ENCODE measurements at places on chromosomes 13 and 19.

- DNase-seq = no peak
Measured at GRCh38 chr13:47798194-47798593, 202.9 kb downstream of the SUCLA2 start.

DNA sequence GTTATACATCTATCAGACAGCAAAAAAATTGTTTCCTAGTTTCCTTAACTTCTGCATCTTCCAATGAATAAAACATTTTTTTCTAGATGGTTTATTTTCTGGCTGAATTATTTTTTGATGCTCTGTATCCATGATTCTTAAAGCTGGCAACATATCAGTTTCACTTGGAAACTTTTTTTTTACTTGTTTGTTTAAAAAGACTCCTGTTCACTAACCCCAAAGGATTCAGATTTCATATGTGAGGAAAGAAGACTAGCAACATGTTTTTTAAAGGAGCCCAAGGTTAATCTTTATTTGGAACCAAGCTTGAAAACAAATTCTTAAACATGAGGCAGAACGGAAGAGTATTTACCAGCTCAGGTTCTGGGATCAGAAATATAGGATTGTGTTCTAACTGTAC lies 632.3 kb downstream of the SLITRK6 start:
- DNase-seq = peak; percentile 55

DNA sequence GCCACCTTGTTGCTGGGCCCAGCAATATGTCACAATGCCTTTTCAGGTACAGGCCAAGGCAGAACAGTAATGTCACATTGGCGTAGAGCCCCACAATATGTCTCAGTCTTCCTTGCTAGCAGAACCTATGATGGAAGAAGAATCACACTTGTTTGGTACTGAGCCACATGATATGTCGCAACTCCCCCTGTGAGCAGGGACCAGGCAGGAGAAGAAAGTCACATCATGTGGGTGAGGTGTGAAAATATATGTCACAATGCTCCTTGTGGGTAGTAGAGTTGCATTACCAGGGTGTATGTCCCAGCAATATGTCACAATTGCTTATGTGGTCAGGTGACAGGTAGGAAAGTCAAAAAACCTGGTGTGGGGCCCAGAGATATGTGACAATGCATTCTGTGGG lies 7.1 kb upstream of the ZNF91 start:
- no peak for DNase-seq

DNA sequence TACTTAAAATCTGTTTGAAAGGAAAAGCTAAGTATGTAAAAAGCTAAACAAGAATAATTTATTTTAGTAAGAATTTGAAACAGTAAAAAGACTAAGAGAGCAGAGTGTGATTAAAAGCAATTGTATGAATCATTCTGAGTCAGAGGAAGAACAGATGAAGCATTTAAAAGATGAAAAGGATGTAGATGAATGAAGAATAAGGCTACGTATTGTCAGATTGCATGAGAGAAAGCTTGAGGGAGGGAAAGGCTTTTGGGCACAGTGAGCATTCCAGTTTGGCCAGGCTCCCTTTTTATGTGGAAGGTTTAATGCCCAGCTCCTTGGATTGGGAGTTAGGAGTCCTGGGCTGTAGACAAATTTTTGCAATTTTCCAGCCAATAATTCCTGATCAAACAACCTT lies 117.7 kb downstream of the FREM2 start:
- no peak for DNase-seq

DNA sequence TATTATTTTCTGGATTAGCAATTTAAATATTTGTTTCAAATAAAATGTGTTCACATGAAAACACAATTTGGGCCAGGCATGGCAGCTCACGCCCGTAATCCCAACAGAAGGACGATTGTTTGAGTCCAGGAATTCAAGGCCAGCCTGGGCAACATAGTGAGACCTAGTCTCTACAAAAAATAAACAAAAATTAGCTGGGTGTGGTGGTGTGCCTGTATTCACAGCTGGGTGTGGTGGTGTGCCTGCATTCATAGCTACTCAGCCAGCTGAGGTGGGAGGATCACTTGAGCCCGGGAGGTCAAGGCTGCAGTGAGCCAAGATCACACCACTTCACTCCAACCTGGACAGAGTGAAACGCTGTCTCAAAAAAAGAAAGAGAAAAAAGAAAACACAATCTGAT lies 46.4 kb downstream of the KPNA3 start:
- DNase-seq = no peak

GRCh38 chr19:21221693-21222092 lies 79.9 kb downstream of the ZNF431 start:
- peak; percentile 28 for DNase-seq

GRCh38 chr19:53132141-53132991 lies at the start of gene ZNF415:
Gene ZNF415 (minus strand): TSS chr19:53132910. CDS start chr19:53122676, 10,234 bp downstream.
- peak; percentile 83 for DNase-seq

DNA sequence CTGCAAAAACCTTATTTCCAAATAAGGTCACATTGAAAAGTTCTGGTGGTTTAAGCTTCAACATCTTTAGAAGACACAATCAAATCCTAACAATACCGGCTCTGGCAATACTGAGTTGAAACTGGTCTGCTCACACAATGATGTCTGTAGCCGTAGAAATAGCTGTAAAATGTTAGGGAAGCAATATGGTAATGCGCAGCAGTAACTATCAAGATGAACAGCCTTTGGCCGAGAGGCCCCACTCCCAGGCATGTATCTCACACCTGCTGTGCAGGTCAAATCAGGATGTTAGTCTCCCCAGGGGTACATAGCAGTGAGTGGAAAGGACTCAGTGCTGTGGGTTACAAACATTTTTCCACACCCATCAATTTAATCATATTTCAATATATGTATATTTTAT lies 207.1 kb downstream of the KATNAL1 start:
- no peak for DNase-seq

DNA sequence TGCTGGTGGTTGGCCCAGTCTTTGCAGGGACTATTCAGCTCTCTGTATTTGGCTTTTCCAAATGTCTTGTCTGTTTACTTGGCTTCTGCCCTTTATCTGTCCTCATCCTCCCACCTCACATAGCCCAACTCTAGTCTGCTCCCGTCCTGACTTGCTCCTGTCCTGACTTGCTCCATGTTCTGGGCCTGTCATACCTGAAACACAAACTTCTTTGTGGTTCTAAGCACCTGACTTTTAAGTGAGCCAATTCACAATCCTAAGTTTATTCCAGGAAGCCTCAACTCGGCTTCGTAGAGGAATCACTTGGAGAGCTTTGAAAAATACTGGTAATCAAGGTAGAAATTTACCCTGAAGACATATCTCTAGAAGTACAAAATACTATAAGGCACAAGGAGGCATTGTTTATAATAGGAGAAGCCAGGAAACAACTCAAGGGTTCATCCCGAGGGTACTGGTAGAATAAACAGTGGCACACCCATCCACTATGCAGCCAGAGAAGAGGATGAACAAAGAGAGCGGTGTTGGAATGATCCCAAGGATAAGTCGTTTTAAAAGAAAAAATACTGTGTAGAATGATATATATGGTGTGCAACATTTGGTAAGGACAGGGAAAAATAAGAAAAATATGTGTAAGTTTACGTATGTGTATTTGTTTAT lies 284.5 kb downstream of the FGF14 start:
- DNase-seq = no peak
